ENCODE measurements at places on chromosomes 7 and 10.

DNA sequence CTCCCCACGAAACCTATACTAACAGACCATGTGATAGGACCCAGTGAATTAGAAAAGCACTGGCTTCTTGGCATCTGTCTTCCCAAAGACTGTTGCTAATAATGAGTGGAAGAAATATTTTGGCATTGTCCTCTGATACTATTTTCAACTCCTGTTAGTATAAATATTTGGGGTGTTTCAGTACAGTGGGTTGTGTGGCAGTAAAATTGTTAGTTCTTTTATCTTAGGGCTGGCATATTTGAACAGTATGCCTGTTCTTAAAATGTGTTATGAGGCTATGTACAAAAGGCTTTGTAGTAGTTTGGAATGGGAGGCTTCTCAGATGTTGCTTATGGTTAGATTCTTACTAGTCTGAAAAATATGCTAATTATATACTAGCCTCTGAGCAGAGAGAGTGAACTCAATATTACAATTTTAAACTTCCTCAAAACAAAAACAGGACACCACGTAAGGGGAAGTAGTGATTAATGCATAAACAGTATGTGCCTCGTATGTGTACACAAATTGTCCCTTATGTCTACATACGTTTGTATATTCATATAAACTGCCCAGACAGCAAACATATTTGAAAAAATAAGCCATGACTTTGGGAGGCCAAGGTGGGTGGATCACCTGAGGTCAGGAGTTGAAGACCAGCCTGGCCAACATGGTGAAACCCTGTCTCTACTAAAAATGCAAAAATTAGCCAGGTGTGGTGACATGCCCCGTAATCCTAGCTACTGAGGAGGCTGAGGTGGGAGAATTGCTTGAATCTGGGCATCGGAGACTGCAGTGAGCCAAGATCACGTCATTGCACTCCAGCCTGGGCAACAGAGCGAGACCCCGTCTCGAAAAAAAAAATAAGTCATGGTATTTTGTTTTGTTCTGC lies 115.4 kb downstream of the ARID5B start:
- no peak for DNase-seq

- no peak for DNase-seq
Measured at GRCh38 chr7:79912213-79912633, 222.4 kb upstream of the GNAI1 start.

- no peak for DNase-seq
Measured at GRCh38 chr10:44460416-44460815, 75.5 kb upstream of the CXCL12 start.

- peak; percentile 82 for DNase-seq
Measured at GRCh38 chr10:12902135-12902572, 99.4 kb downstream of the CCDC3 start.

GRCh38 chr10:104440221-104440620 lies 86.6 kb downstream of the CFAP58 start:
- no peak for DNase-seq

DNA sequence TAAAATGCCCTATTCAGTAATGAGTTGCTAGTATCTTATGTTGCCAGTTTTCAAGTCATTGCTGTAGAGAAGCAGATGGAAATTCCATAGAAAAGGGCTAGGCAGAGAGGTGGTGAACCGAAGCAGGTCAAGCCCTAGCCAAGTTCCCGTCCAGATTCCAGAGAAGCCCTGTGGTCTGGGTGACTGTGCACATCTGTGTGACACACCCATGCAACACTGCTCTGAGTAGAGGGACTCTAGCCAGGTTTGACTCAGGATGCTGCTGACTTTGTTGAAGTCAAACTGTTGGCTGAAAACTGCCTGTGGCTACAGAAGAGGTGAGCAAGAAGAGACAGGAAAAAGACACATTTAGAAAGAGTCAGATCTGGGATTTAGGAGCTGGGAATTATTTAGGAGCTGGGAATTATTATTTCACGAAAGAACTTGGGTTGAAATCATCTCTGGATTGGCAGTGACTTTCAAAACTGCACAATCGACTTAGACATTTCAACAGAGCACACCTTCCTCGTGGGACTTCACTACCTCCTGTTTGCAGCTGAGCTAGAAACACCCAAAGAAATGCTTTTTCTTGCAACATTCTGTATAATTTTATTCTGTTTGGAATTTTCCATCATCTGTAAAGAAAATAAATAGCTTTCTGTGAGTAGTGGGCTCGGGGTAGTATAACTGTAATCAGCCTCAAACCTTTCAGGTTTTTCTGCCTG lies 149.1 kb upstream of the PRKCQ start:
- no peak for DNase-seq

- DNase-seq: no peak
Measured at GRCh38 chr10:83816942-83817341, 322.4 kb upstream of the GHITM start.

GRCh38 chr10:24952143-24952706 lies at the start of gene PRTFDC1:
Gene PRTFDC1, minus strand, starts transcription at chr10:24952606. Its CDS starts 31 bp downstream, at chr10:24952575.
- DNase-seq: peak; percentile 24

DNA sequence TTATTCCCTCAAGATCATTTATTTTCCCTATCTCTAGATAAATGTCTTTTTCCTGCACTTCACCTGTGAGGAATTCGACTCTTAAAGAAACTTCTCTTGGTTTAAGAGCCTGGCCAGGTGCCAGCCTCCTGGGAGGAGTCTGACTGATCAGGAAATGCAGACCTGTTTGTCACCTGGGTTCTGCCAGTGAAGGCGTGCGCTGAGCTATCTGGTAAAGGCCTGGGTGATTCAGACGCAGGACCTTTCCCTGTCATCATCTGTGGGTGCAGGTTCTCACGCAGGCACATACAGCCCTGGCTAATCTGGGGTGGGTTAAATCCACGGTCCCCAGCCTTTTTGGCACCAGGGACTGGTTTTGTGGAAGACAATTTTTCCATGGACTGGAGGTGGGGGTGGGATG lies 65.3 kb upstream of the AQP1 start:
- no peak for DNase-seq

DNA sequence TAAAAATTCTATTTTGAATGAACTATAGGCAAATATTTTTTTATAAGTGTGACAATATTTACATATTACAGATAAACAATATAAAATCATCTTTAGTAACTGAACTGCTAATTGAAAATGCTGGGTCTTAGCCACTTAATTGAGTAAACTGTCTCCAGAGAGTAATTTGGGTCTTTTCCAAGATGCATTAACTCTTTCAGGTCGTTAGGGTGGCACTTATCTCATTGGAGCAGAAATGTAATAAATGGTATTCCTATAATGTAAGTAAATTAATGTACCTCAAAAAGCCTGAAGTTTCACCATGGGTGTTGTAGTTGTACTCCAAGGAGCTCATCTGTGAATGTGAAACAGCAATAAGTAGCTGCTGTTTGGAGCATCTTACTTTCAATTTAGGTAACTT lies 208.5 kb downstream of the EXOC4 start:
- no peak for DNase-seq

All from tibial nerve (tissue), 4 donors.